GM20000 (cell line): ENCODE measurements at places on chromosomes 16 and 17.
A peak's percentile ranks its signal among the peaks of the same experiment; 100 is the strongest.

DNA sequence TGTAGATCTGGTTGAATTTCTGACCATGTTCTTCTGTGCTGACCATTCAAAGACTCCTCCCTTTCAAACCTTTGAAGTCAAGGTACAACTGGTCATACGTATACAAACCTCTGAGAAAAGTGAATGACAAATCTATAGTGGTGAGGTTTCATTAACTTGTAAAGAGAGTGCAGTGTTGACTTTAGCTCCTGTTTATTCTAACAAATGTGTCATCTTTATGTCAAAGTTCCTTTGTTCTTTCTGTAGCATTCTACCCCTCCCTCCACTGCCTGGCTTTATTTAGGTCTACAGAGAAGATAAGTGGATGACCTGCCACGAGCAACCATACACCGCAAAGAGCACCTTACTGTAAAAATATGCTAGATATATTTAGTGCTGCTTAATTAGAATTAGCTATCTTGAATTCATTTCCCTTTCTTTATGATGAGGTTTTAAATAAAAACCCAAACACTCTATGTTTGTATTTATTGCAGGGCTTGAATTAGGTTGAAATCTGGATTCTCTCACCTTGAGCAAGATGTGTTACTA, 520.0 kb upstream of the CDH11 start:
- no peak for DNase-seq

DNA sequence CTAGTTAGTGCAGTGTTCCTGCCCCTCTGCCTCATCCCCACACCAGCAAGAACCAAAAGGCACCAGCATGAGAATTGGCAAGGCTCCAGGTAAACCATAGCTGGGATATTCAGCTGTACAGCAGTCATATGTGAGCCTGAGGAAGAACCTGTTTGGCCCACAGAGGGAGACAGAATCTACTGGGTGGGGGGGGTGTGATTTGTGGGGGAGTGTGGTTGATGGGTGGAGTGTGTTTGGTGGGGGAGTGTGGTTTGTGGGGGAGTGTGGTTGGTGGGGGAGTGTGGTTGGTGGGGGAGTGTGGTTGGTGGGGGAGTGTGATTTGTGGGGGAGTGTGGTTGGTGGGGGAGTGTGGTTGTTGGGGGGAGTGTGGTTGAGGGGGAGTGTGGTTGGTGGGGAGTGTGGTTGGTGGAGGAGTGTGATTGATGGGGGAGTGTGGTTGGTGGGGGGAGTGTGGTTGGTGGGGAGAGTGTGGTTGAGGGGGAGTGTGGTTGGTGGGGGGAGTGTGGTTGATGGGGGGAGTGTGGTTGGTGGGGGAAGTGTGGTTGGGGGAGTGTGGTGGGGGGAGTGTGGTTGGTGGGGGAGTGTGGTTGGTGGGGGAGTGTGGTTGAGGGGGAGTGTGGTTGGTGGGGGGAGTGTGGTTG, 19.5 kb downstream of the MINK1 start:
- DNase-seq: no peak

DNA sequence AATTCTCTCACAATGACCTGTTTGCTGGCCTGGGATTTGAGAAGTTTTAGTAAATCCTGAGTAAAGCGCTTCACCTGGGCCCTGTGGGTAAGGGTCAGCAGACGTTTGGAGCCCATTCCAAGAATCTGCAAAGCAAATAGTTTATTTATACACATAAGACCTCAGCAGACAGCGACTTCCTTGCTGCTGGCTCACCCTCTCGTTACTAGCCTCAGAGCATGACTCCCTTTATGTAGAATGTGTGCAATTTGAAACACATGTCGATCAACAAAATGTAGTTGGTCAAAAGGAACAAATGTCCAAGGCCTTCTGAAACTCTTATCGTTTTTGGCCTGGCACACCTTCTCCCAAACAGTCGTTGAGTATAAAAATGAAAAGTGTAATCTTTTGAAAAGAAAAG, 31.3 kb downstream of the MARF1 start:
- DNase-seq: no peak

GRCh38 chr17:76251478-76252039, 11.3 kb upstream of the RNF157 start:
- DNase-seq: no peak

DNA sequence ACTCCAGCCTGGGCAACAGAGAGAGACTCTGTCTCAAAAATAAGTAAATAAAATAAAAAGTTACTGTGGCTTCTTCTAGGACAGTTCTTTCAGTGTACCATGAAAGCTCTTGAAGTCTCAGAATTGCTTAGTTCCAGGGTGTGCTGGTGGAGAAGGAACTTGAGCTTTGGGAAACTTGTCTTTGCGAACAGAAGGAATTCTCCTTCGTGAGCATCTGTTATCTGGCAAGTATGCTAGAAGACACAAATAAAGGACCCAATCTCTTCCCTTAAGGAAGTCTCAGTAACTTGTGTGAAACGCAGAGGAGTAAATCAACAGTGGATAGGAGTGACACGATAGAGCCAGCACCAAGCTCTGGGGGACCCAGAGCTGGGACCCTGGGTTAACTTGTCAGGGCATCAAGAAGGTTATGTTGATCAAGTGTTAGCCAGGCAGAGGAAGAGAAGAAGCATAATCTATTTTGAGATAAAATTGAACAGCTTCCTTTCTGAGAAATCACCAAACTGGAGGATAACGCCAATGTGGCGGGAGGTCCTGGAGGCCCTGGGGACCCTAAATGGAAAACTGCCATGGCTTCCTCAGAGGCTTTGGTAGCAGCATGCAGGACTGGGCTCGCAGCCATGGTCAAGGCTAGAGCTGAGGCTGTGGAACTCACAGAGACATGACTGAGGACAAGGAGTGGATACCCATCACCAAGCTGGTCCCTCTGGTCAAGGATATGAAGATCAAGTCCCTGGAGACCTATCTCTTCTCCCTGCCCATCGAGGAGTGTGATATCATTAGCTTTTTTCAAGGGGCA, 72.1 kb upstream of the HAS3 start:
- DNase-seq: no peak

DNA sequence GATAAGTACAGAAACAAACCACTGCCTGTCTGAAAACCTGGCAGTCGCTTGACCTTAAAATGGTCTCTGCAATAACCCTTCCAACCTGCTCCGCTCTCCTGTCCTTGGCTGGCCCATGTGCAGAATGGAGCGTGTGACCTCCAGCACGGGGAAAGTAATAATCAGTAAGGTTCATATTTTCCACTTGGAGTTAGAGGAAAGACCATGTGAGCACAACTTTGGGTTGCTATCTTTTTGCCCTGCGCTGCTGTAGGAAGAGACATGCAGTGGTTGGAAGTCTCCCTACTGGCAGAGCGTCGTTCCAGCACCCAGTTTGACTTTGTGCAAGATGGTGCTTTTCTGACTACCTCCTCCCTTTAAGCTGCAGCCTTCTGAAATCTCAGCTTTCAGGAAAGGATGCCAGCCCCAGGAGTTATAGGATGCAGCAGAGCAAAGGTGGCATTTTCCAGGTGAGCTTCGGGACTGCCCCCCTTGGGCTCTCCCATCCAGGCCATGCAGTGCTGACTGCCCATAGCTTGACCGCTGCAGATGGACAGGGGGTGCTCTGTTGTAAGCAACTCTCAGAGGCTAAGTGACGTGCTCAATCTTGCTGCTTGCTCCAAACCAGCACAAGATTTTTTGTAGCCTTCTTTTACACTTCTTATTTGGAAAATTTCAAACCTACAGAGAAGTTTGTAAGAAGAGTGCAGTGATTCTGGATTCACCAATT, 110.7 kb upstream of the NOL11 start:
- no peak for DNase-seq

DNA sequence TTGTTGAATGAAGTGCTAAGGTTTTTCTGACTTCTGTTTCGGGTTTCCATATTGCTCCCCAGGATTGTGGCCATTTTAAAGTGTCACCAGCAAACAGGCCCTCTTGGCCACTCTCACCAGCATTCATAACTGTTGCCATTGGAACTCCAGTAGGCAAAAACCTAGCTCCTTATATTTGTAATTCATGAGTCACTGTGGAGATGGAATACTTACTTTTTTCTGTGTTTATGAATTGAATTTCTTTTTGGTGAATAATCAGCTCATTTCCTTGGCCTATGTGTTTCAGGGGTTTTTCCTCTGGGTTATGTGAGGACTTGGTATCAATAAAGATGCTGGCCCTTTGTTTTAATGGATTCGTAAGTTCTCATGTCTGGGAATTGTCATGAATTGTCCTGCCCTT, 255.1 kb downstream of the SNX29 start:
- no peak for DNase-seq

DNA sequence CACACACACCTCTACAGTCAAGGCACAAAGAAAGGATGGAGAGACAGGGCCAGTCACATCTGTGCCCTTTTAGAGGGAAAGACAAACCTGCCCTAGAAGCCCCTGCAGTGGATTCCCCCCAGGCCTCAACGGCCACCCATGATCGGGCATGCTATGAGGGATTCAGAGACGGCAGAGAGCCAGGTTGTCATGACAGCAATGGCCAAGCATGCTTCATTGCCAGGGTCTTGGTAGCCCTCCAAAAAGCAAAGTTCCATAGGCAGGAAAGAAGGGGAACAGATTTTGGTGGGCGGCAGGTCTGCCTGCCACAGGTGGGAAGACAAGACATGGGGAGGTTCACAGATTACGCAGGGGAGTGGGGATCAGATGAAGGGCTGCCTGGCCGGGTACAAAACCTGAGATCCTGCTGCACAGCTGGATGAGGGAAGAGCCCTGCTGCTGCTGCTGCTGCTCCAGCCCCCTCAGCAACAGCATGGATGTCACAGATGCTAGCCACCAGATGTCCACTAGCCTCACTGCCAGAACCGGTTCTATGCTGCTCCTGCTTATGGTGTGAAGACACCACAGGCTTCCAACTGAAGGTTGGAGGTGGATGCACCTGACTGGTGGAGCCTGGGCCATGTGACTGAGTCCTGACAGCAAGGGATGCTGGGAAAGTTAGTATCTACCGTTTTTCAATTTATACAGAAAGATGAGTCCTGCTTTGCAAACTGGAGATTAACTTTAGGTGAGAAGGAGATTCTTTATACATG, 17.8 kb downstream of the ACTG1 start:
- DNase-seq: no peak

DNA sequence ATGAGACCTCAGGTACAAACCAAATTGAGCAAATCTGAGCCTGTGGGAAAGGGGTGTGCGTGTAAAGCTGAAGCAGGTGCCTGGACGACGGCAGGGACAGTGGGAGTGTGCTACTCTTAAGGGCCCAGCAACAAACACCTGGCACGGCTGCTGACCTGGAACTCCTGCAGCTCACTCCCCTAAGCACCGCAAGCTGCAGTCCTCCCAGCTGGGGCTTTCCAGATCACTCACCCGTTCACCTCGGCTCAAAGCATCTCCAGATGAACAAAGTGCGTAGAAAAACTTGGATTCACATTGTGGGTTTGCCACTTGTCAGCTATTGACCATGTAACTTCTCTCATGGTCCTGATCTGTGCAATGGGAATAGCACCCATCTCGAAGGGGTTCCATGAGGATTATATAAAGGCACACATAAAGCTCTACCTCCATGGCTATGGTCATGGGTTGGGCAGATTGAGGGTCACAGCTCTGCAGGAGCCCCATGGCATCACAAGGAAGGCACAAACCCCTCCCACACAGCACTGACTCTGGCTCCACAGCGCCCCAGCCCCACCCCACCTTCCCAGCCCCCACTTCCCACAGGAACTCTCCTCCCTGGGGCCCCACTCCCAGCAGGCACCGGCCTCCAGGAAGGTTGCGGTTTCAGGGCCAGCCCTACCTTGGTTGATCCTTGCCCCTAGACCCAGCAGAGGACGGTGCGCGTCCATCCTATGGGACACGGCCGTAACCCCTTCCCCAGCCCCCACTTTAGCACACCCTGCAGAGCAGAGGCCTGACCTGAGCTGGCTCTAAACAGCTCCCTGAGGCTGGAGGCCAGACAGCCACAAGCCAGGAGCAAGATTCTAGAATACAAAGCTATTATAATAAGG, 21.9 kb downstream of the ST3GAL2 start:
- DNase-seq: peak; percentile 65

GRCh38 chr16:25950586-25951281, 259.0 kb downstream of the HS3ST4 start:
- no peak for DNase-seq

- no peak for DNase-seq
Observed at GRCh38 chr16:27511657-27512448, 37.9 kb downstream of the GTF3C1 start.

GRCh38 chr17:806781-807522, 24.8 kb downstream of the MRM3 start:
- no peak for DNase-seq

DNA sequence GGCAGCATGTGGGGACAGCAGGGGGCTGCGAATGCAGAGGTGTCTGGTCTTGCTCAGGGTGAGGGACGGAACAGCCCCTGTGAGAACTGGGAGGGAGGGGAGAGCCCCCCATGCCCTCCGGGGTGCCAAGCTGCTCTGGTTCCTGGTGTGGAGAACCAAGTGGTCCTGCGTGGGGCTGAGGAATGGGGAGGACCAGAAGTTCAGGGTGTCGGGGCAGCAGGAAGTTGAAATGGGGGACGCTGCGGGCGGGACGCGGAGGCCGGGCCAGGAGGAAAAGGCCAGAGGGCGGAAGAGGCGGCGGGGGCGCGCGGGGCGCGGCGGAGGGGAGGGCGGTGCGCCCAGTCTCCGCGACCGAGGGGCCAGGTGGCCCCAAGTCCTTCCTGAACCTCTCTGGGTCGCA, 3.6 kb downstream of the ALDH3A1 start:
- no peak for DNase-seq

- peak; percentile 96 for DNase-seq
Observed at GRCh38 chr17:20009302-20010098, at the start of gene SPECC1. Gene SPECC1, plus strand, starts transcription at chr17:20009359. Its CDS starts 87,293 bp downstream, at chr17:20096652.

DNA sequence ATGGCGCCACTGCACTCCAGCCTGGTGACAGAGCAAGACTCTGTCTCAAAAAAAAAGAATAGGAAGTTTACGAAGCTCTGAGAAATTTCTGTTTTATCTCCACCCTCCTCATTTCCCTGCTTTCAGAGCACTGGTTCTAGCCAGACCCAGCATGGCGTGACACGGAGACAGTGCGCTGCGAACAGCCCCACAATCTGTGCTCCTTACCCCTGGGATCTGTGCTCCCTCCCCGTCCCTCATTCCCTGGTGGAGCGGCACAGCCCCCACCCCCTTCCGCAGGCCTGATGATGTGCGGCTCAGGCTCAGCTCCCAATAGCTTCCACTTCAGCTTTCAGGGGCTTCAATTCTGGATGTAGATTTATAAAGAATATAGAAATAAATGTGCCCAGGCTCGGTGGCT, 56.1 kb upstream of the ENDOV start:
- DNase-seq: no peak
